ENCODE measurements at places on chromosomes 7 and 10.
A peak's percentile ranks its signal among the peaks of the same experiment; 100 is the strongest.

DNA sequence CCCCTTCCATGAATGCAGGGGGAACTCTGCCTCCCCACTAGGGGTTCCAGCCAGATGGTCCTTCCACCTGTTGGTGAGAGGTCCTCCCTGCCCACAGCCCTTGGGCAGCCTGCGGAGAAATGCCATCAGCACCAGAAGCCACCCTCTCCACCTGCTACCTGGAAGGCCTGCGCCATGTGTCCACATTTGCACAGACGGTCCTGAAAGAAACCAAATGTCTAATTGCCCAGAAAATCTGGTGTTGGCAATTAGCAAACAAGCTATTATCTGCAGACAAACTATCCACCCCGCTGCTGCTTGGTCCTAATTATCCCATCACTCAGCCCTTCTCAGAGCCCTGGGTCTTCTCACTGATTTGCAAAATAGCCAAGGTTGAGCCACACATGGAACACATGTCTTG, 32.3 kb downstream of the HSPA12A start:
- no peak for DNase-seq

GRCh38 chr10:72334196-72334824, 20.4 kb downstream of the DNAJB12 start:
- DNase-seq, result peak; percentile 58

DNA sequence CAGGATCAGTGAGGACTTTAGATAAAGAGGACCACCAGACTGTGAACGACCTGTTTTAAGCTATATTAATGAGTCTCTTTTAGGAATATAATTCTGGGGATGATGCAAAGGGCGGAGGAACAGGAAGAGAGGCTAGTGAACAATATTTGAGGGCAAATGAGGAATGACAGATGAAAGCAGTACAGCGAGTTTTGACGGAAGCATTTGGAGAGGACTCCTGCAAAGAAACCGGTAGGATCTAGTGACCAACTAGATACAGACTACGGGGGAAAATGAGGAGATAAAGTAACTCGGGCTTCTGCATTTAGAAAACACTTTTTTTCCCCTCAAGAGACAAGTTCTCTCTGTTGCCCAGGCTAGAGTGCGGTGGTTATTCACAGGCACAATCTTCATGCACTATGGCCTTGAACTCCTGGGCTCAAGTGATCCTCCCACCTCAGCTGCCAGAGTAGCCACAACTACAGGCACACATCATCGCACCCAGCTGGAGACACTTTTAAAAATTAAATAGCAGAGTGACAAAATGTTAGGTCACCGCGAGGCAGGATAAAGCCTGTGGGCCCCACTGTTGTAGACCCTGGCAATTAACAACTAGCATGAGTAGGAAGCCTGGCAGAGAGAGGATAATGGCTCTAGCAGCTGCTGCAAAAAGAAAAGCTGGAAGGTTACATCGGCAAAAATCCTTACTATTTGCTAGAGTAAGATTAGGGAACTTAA, 143.2 kb downstream of the SRPK2 start:
- no peak for DNase-seq

DNA sequence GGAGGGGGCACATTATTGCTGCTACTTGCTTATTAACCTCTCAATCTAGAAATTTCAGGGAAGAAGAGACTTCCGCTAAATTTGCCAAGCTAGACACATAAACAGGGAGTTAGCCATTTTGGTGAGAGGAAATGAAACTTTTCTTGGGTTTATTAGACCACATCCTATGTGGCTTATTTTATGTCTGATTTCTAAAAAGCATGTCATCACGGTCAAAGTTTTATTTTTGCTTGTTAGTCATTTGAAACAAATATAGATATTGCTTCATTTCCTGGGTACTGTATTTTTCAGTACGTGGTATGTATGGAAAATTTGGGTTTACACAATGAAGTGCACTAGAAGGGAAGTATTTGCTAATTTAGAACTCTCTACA, 144.1 kb downstream of the TCF7L2 start:
- no peak for DNase-seq

DNA sequence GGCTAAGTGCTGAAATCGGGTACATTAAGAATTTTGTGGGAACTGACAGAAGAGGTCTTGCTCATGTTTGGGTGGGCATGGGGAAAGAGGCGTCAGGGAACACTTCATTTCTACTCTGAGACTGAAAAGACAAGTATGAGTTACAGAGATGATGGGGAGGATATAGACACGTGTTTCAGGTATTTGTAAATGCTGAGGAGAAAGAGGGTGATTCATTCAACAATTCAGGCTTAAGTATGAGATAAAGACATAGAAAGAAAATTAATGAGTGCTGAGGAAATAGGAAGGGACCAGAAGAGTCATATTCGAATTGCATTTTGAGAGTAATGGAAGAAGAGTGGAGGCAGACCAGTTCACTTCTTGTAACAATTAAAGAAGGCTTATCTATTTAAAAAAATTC, 143.6 kb downstream of the HBP1 start:
- no peak for DNase-seq

DNA sequence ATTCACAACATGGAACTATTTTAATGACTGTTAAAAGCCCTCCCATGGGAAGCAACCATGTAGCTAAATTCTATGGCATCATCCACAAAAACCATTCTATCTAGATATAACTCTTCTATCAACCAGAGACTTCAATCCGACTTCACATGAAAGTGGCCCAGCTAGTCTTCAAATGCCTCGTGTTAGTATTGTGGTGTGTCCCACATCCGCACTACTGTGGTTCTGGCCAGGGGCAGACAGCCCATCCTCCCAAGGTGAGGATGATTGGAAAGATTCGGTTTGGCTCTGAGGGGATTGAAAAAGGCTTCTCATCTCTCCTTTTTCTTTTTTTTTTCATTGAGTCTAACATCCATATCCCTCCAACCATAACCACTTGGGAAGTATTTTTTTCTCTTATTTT, 253.0 kb upstream of the KLF6 start:
- no peak for DNase-seq

DNA sequence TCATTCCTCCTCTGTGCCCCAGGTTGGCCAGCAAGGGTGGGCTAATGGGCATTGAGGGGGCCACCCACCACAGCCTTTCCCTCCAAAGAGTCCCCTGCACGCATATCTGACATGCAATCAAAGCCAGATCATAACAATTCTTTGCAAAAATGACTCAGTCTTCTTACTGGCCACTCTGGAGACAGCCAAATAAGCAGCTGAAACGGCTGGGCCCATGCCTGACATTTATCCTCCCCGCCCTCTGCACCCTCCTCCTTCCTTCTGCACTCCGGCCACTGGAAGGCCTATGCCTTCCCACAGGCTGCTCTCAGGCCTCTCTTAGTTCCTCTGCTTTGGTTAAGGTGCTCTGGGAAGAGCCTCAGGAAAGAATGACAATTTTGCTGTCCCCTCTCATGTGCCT, 29.2 kb upstream of the NPFFR1 start:
- no peak for DNase-seq

DNA sequence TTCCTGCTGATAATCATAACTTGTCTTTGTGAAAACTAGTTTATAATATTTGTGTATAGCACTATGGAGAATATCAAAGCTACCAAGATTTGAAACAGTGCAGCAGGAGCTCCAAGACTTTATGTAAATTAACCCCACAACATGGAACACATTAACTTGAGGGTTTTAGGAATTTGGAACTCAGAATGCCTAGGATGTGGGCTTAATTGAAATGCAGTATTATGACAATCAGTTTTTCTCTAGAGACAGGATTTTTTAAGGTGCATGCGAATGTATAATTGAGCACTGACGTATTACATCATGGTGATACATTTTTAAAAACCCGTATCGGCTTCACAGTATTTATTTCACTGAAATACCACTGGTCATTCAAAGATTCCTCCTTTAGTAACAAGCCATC, 313.1 kb upstream of the DGKB start:
- no peak for DNase-seq

DNA sequence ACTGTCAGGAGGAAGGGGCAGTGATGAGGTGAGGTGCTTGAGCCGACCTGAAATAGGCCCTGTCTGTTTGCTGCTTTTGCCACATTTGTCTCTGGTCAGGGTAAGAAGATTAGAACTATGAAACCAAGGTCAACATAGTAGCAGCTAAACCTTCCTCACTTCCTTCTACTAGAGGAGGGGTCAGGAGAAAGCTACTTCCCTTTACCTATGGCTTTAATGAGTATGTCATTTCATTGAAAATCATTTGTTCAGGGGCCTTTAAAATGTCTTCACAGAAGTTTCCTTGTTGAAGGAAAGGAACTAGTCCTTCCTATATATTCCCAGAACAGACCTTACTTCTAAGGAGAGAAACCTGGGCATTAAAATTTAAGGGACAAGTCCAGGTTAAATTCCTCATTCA, 19.0 kb downstream of the HYAL4 start:
- no peak for DNase-seq

- DNase-seq, result no peak
These were observed 11.2 kb downstream of the ZFYVE27 start for GRCh38 chr10:97748116-97748515.

DNA sequence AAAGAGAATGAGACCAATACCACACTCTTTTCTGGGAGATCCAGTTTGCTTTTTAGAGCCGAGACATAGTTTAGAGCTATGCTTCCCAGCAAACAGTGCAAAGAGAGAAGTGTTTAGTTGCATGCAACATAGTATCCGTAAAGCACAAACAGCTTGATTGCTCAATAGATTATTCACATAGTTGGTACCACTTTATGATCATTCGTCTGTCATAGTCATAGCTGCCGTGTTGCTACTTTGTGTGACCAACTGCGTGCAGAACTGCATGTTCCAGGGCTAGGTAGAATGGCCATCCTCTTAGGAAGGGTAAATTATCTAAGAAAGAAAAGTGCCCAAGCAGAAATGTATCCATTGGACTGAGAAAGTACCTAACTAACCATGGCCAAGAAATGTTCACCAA, 203.5 kb upstream of the DKK1 start:
- DNase-seq, result no peak

DNA sequence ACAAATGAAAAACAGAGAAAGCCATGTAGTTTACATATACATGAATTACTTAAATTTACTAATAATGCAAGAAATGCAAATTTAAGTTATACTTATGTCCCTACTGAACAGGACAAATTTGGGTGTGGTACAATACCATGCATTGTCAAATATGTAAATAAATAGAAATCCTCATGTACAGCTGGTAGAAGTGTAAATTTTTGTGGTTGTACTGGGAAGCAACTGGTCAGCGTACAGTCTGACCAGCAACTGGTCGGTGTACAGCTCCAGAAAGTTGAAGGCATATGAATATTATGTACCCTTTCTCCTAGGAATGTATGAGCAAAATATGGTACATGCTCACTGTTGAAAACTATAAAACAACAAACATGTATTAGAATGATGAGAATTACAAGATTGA, 93.9 kb upstream of the TMEM106B start:
- DNase-seq, result no peak

DNA sequence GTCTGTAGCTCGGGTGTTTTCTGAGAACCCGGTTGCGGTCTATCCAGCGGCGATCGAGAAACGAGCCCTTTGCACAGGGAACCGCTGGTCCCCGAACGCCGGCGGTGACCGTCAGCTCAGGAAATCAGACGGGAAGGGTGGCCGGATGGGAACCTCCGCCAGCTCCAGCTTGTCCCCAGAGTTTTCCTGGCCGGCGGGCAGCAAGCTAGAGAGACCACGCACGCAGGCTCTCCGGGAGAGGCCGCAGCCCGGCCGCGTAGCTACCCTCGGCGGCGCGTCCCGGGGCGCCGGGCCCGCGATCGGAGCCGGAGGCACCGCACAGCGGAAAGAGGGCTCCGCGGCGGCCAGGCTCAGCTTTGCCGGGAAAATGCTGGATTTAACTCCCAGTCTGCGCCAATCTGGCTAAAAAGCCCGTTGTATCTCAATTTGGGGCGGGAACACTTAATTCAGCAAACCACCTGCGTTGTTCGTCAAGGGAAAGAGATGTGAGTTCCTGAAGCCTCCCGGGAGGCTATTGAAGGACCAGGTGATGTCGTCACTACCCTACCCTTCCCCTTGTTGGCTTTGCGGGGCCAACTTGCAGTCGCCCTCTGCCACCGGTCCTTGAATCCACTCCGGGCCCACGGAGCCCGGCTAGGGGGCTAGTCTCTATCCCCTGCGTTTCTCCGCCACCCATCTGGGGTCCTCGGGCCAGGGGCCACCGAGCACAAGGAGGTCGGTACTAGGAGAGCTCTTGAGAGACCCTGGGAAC, 859 bp upstream of the CH25H start:
- DNase-seq, result no peak

DNA sequence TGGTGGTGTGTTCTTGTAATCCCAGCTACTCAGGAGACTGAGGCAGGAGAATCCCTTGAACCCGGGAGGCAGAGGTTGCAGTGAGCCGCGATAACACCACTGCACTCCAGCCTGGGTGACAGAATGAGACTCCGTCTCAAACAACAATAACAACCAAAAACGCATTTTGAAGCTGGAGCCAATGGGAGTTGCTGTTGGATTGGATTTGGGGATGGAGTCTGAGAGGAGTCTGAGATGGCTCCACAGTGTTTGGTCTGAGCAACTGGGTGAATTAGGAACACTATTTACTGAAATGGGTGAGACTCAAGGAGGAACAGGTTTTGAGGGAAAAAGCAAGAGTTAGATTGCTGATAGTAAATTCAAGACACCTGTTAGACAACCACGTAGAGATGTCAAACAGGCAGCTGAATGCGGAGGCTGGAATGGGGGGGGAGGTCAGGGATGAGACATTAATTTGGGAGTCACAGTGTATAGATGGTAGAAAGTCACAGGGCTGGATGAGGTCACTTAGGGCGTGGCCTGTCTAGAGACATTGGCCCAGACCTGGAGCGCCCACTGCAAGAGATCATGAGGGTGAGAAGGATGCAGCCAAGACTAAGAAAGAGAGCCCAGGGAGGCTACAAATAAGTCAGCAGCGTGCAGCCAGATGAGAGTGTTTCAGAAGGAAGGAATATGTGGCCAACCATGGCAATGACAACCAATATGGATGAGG, 56.4 kb downstream of the CYCS start:
- no peak for DNase-seq

DNA sequence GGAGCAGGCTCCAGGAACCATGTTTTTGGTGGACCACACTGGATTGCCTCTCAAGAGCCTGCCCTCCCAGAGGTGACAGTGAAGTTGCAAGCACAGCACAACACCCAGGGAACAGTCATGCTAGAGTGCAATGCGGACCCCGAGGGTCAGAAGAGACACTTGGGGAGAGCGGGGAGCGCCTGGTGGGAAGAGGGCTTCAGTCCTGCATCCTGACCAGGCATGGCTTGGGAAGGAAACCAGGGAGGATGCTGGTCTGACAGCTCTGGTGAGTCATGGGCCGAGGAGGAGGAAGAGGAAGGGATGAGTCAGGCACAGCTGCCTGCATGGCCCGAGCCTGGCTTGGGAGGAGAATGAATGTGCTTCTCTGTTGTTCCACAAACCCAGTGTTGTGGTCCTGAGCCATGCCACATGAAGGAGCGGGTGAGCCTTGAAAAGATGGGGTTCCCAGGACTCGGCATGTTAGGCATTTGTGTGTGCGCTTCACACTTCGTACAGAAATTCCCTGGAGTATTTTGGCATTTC, 29.5 kb upstream of the ANKRD2 start:
- DNase-seq, result peak; percentile 89

- DNase-seq, result no peak
These were observed 26.4 kb downstream of the BEND7 start for GRCh38 chr10:13502380-13502779.

DNA sequence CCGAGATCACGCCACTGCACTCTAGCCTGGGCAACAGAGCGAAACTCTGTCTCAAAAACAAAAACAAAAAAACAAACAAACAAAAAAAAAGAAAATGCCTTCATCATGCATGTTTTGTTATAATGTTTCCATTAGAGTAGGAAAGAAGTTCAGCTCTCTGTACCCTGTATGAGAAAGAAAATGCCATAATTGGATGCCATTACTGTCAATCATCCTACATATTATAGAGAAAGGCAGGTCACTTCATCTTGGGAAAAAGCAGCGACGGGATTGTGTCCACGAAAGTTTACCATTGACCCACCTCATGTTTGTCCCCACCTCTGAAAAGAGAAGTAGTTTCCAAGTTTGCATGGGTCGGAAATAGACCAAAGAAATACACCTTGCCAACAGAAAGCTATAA, 33.8 kb downstream of the SEC61G start:
- DNase-seq, result no peak
